ENCODE measurements at places on chromosomes 12 and 14. TPM values are rescaled to one million over a fixed set of nuclear protein-coding genes. Genes with fewer than 3 reads are reported as not detected.
A peak's percentile ranks its signal among the peaks of the same experiment; 100 is the strongest.

GRCh38 chr12:32533971-32534590 is 134.7 kb downstream of the FGD4 start:
- DNase-seq = peak; percentile 62

GRCh38 chr12:62516927-62517326 is 50.3 kb downstream of the MON2 start:
- DNase-seq = no peak

The CNOT2 gene
- total RNA-seq = 117 TPM

The TAS2R20 gene
- 3.3 TPM for total RNA-seq

DNA sequence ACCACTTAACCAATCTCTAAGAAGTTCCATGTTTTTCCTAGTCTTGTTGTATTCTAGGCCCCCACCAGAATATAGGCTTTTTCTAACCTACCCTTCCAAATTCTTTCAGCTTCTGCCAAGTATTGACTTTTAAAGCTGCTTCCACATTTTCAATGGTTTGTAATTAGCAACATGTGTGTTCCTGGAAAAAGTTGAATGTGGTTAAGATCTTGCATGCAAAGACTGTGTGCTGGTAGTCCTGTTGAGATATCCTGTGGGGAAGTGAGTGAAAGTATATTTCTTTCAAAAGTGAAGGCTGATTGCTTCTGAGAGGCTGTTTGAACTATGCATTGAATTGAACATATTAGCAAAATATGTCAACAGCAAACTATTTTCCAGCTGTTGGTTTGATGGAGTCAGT is 646 bp upstream of the OR6C4 start:
- no peak for DNase-seq

DNA sequence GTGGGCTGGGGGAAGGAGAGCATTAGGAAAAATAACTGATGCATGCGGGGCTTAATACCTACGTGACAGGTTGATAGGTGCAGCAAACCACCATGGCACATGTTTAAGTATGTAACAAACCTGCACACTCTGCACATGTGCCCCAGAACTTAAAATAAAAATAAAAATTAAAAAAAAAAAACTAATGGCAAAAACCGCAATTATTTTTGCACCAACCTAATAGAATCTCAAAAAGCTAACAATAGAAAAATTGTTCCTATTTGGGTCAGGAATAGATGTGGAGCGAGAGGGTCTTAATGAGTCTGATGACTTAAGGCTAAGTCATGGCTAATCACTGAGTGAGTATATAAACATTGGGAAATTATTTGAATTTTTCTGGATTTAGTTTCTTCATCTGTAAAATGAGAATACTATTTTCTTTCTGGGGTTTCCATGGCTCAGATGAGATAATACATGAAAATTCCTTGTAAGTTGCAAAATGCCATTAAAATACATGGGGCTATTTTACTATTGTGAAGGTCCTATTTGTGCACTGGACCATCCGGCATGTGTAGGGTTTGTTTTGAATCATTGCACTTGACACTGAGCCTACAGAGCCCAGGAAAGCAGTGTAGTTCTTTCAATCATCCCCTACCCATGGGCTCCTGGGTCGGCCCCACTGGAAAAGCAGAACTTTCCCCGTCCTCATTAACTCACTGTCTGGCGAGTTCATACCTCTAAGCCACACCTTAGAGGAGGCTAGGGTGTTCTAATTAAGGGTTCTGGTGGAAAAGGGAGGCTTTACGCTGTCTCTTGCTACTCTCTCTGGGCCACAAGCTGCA is 164.1 kb upstream of the NTF3 start:
- no peak for DNase-seq

- DNase-seq = no peak
Measured at GRCh38 chr14:61472801-61473376, 151.5 kb downstream of the PRKCH start.
